ENCODE measurements at places on chromosomes 12 and 14. TPM values are rescaled to one million over a fixed set of nuclear protein-coding genes. Genes with fewer than 3 reads are reported as not detected.

DNA sequence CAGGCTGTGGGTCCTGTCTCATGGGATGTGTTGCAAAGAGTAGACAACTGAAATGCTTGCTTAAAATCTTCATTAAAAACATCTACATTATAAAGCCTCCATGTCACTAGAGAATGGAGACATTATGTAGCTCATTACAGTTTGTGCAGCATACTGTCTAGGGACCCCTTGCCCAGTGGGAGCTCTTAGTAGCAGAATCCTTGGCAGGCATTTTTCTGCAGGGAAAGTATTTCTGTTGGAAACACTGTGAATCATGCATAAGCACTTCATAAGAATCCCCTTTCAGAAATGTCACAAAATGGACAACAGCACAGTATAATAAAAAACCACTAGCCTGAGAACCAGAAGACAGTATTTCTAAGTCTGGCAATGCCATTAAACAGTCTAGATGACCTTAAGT is 174.3 kb downstream of the MGAT4C start:
- no peak for DNase-seq

The HOXC6 gene
- polyA plus RNA-seq: 0.08 TPM

The BICDL1 gene
- 0.12 TPM for polyA plus RNA-seq

DNA sequence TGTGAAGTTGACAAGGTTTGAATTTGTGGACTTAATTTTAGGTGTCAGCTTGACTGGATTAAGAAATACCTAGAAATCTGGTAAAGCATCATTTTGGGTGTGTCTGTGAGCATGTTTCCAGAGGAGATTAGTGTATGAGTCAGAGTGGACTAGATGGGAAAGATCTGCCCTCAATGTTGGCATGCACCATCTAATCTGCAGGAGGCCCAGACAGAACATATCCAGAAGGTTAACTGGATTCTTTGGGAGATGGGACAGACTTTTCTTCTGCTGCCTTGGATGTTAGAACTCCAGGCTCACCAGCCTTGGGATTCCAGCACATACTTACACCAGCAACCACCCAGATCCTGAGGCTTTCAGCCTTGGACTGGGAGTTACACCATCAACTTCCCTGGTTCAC is 14.1 kb downstream of the SGPP1 start:
- DNase-seq: no peak

DNA sequence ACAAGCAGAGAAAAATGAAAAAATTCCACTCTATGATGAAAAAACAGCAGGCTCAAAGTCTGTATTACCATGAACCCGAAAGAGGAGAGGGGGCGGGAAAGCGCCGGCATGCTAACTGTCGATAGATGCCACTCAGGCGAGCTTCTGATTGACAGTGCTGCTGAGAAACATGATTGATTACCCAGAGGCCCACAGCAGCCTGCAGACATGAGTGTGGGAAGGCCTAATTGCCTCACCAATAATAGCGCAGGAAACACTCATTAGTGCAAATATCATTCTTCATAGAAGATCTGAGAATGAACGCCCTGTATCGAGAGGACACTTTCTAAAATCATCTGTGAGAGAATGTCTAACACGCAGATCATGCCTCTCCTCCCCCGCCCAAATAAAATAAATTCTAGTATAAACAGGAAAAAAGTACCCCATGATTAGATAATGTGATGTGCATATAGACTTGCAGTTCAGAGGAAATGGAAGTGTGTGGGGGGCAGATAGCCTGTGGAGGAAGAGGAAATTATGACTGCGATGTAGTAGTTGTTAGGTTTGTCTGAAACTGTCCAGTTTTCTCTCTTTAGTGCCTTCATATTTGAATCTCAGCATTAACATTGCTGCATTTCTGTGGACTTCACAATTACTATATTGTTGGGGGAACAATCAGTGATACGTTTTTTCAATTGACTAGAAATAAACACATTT is 15.6 kb downstream of the TPH2 start:
- DNase-seq: no peak

The TMEM106C gene
- 23.0 TPM for polyA plus RNA-seq

DNA sequence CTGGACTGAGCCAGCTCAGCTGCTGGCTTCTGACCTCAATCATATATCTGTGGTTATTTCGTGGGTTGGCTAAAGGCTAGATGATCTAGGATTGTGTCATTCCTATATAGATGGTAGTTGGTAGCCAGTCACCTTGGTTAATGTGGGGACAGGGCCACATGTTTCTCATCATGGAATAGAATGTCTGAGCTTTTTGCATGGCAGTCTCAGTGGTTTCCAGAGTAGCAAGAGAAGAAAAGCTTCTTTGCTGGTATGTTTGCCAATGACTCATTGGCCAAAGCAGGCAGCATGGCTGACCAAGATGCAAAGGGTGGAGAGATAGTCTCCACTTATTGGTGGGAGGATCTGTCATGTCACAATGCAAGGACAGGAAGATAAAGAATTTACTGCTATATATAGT is 746.4 kb upstream of the FLRT2 start:
- DNase-seq: no peak

GRCh38 chr14:71289536-71289935 is 382.3 kb downstream of the PCNX1 start:
- no peak for DNase-seq

The RPGRIP1 gene
- polyA plus RNA-seq: 0.23 TPM

- no peak for DNase-seq
Measured at GRCh38 chr12:51694146-51694545, 103.1 kb downstream of the SCN8A start.

The SLC38A4 gene
- 0.27 TPM for polyA plus RNA-seq

DNA sequence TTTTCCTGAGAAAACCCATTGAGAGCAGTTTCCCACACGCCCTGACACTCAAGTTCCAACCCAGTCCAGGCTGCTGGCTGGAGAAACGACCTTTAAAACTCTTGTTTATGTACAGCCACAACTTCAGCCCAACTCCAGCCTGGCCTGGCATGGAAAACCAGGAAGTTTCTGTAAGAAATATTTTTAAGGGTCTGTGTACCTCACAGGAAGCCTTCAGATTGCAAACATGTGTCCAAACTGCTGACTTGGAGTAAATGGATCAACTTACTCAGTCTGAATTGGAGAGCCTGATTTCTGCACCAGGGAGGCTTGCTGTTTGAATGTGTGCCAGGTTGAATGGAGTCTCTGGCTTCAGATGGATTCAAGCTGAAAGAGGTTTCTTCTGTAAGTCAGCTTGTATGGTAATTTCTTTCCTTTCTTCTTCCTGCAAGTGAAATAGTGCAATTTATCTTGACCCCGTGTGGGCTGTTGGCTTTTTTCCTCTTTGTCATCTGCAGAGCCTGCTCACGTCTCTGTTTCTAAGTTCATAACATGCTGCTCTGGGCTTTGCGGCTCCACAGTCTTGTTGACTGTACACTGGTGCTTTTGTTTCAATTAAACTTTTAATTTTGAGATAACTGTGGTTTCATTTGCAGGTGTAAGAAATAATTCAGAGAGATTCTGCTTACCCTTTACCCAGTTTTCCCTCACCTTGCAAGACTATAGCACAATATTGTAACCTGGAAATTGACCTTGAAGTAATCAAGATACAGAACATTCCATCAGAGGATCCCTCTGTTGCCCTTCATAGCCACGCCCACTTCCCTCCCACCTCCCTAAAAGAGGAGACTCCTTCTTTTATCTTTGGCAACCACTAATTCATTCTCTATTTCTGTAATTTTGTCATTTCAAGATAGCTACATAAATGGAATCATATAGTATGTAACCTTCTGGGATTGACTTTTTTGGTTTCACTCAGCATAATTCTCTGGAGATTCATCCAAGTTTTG is 109.7 kb upstream of the PRMT8 start:
- peak; percentile 29 for DNase-seq

The KERA gene
- not detected for polyA plus RNA-seq

The ANKS1B gene
- polyA plus RNA-seq: 0.62 TPM

The CCDC38 gene
- 0.03 TPM for polyA plus RNA-seq

- no peak for DNase-seq
Measured at GRCh38 chr12:33703221-33703620, 263.6 kb upstream of the SYT10 start.

- no peak for DNase-seq
Measured at GRCh38 chr12:79925492-79925891, 9.4 kb downstream of the PPP1R12A start.

DNA sequence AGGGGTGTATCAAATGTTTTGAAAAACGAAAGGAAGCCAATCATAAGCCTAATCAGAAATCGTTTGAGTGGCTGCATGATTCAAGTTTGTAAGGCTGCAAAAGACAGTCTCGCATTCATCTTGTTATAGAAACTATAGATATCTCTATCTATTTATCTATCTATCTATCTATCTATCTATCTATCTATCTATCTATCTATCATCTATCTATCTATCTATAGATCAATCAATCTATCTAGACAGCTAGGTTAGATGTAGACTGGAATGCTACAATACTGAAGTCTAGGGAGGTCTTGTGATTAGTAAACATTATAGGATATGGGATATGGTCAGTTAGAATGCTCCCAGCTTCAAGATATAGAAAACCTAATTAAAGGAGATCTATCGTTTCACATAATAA is 52.2 kb upstream of the BTG1 start:
- no peak for DNase-seq

Measured in heart left ventricle (tissue), 16 donors.